ENCODE measurements at places on chromosomes 5 and 9. TPM values are rescaled to one million over a fixed set of nuclear protein-coding genes. Genes with fewer than 3 reads are reported as not detected.

CA9 gene
- total RNA-seq = not detected

GRIN1 gene
- total RNA-seq = not detected

ZNF462 gene
- total RNA-seq = 60.4 TPM

FST gene
- total RNA-seq = 3.0 TPM

- peak; percentile 14 for DNase-seq
Observed at GRCh38 chr9:114538241-114538640, 33.0 kb upstream of the WHRN start.

- DNase-seq = no peak
Observed at GRCh38 chr5:103918668-103919367, 356.2 kb upstream of the NUDT12 start.

- no peak for DNase-seq
Observed at GRCh38 chr9:24652181-24652580, 106.5 kb upstream of the IZUMO3 start.

Data from thyroid gland (tissue), 4 donors.